CD4-positive, alpha-beta T cell (primary cell): ENCODE measurements at places on chromosomes 2 and 18.

DNA sequence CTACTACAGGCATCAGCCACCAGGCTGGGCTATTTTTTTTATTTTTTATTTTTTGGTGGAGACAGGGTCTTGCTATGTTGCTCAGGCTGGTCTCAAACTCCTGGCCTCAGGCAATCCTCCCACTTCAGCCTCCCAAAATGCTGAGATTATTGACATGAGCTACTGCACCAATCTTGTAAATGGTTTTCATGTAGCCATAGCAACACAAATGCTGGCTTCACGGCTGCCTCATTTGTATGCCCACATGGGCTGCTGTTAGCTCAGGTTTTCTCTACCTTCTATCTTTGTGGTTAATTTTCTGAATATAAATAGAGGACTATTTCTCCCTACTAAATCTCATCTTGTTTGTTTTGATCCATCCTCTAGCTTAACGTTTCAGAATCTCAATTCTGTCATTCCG lies 58.2 kb downstream of the PLEKHM3 start:
- no peak for DNase-seq

DNA sequence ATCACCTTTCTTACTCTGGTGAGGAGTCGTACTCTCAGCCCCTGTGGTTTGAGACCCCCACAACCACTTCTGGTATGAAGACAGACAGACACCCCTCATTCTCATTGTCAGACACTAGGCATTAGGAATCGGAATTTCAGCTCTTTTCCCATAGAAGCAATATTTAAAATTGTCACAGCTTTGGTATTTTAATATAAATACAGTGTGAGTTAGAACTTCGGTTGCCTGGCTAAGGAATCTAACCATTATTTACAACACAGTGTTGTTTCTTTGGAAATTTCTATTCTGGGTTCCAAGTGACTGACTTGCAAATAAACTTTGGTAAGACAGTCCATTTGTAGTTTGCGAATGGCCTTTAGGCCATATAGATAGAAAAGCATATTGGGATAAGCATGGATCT lies 318.1 kb downstream of the PARD3B start:
- DNase-seq, result no peak

GRCh38 chr2:181876614-181877063 lies 14.9 kb upstream of the ITPRID2 start:
- no peak for DNase-seq

- DNase-seq, result no peak
Measured at GRCh38 chr2:215218587-215219577, 80.5 kb upstream of the ABCA12 start.

- no peak for DNase-seq
Measured at GRCh38 chr2:219116776-219117646, 43.6 kb downstream of the NHEJ1 start.

- no peak for DNase-seq
Measured at GRCh38 chr2:68420254-68420910, 46.7 kb downstream of the FBXO48 start.

DNA sequence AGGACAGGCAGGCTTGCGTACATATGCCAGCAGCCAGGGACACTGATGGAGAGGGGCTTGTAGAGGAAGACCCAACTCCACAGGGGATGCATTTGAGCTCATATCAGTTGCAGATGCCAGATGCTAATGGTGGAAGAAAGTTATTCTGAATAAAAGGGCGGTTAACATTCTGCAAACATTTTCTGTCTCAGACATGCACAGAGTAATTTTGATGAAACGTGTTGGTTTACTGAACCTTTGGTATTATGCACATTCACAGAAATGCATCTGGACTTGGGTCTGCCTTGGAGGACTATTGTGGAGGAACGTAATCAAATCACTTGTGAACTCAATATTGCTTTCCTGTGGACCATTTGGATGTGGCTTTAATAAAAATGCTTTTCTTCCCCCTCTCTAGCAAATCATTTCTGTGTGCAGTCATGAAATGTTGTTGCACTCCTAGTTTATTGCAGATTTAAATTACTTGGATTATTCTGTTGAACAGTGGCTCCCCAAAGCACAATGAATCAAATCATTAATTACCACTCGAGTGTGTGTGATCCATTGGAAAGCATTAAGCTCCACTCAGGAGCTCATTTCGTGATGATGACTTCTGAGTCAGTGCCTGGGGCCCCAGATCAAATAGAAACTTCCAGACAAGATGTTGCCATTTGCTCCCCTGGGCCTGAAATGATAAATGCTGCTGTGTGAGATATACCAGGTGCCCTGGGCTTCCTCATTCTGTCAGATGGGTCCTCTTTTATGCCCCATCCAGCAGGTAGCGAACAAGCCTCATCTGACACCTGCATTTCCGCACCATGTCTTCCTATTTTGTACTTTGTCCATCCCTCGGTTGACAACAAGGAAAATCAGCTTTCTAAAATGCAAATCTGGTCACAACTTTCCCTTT lies 697.0 kb upstream of the HS6ST1 start:
- no peak for DNase-seq

DNA sequence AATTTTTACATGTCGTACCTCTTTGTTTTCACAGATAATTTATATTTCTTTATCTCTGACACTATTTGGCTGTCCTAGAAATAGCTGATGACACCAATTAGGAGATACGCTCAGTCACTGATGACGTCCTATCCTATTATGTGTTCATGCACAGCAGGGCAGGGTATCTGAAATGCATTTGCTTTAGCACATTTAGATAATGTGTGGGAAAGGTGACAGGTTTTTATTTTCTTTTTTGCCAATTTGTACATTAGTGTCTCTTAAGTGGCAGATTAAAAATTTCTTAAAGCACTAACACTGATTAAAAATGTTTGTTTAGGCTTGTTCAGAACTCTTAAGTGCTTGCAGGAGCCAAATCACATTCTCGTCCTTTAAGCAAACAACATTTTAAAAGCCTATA lies 39.7 kb downstream of the CDC42EP3 start:
- no peak for DNase-seq
